Iris pigment epithelial cell (primary cell): ENCODE measurements at places on chromosomes 5 and 9.
A peak's percentile ranks its signal among the peaks of the same experiment; 100 is the strongest.

DNA sequence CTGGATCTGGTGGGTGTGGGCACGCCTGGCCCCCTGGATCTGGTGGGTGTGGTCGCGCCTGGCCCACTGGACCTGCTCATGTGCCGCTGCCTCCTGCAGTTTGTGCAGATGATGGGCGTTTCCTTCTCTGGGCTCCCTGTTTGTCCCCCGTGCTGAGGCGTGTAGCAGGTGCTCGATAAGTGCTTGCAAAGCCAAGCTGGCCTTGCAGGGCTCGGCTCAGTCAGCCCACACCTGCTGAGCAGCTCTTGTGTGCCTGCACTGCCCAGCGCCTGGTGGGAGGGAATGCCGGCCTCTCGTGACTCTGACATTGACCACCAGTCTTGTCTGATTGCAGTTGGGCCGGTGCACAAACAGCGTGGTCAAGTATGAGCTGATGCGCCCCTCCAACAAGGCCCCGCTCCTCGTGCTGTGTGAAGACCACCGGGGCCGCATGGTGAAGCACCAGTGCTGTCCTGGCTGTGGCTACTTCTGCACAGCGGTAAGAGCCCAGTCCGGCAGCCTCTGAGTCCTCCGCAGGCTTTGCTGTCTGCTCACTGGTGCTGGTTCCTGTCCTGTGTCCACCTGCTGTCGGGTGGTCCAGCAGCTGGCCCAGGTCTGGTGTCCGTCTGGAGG lies 102.7 kb upstream of the CACNA1B start:
- no peak for DNase-seq

GRCh38 chr5:36701085-36701698 lies 94.8 kb downstream of the SLC1A3 start:
- DNase-seq = no peak

DNA sequence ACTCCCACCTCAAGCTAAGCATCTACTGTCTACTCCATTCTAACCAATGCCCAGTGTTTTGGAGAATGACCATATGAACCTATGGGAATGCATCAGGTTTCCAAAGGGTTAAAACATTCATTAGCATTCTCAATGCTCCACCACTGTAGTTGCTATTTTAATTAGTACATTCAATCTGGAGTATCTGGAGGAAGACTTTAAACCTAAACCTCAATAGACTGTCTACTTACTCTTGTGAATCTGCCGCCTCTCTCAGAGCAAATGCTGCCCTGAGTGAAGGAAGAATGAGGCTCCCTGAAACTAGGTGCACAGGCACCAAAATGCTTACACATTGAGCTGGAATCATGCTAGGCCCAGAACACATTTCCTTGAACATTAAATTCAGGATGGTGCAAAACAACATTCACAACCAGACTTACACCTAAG lies 2.0 kb downstream of the ENC1 start:
- peak; percentile 26 for DNase-seq

DNA sequence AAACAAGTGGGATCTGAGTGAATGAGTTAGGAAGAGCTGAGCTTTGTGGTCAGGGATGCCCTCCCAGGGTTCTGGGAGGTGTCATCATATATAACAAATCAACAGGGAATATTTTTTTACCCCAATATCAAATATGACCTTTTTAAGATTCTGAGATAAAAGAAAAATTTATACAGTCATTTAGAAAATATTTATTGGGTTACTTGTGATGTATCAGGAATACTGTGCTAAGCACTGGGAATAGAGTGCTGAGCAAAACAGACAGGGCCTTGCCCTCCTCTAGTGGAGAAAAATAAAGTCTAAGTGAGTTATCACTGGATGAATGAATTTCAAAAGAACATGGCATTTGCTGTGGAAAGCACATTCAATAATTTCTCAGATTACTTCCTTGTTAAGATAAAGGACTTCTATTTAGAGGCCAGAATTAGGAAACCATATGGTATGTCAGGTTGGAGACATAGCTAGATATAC lies 102.9 kb downstream of the BOD1 start:
- peak; percentile 46 for DNase-seq

DNA sequence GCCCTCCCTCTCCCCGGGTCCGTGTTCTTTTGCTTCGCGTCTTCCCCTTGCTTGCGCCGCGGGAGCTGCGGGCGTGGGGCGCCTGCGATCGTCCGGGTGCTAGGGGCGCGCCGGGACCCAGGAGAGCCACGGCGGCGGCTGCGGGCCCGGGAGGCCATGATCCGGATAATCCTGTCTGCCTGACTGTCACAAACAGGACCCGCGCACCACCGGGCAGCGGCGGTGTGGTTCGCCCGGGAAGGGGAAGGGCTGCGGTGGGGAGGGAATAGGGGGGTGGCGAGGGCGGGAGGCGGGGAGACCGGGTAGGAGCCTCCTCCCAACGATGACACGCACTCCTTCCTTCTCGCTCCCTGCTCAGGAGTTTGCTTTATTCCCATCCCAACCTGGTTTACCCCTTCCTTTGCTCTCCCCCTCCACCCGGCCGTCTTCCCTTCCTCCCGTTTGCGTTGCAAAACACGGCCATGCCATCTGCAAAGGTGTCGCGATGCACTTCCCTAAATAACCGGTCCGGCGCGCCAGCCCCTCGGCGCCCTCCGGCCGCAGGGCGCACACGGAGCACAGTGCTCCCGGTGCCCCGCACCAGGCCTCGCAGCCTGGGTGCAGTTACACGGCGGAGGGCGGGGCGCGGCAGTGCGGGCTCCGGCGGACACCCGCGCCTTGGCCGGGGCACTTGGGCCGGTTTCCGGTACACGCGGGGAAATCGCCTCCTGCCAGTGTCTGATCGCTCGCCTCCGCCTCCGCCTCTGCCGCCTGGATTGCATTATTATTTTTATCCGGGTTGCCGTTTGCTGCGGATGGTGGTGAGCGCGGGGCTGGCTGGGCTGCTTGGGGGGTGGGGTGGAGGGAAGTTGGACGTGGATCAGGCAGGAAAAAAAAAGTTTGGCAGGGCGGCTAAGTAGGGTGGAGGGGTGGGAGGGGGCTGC lies 1.5 kb downstream of the SMARCA2 start:
- DNase-seq = peak; percentile 78

GRCh38 chr9:35285731-35286130 lies 123.9 kb downstream of the UNC13B start:
- DNase-seq = peak; percentile 43

DNA sequence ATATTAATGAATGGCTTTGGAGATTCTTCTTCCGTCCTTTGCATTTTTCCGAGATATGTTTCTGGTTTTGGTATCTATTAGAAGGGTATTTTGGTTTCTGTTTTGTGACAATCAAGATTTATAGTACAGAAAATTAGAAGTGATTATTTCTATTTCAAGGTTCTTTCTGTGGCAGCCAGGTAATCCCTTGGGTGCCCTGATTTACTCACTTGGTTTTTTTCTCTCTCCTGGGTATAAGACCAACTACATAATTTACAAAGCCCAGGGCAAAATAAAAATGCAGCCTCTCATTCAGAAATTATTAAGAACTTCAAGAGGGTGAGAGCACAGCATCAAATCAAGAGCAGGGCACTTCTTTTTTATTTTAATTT lies 2.0 kb upstream of the RNF14 start:
- no peak for DNase-seq
